Forelimb muscle (tissue), 1 donor: ENCODE measurements at places on chromosomes 16 and 17.
A peak's percentile ranks its signal among the peaks of the same experiment; 100 is the strongest.

GRCh38 chr17:32567511-32567910 lies 80.7 kb downstream of the CDK5R1 start:
- no peak for DNase-seq

DNA sequence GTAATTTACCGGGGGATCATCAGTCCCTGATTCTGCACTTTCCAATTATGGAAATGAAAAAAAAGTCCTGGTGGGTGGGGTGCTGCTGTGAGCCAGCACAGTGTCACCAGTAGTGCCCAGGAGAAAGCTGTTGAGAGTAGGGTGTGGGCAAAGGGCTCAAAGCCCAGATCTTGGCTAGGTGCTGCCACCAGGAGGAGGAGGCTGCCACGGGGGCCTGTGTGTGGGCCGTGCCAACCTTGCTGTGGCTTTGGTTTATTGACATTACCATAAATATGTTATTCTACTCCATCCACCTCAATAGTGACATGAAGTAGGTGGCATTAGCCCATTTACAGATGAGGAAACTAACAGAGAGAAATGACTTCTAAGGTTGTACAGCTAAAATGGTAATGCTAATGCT lies 6.7 kb upstream of the PRPSAP2 start:
- no peak for DNase-seq

- DNase-seq, result peak; percentile 57
Measured at GRCh38 chr17:3845621-3846436, at the start of gene NCBP3. Gene NCBP3, minus strand, starts transcription at chr17:3846246. Its CDS starts 23 bp downstream, at chr17:3846223.

DNA sequence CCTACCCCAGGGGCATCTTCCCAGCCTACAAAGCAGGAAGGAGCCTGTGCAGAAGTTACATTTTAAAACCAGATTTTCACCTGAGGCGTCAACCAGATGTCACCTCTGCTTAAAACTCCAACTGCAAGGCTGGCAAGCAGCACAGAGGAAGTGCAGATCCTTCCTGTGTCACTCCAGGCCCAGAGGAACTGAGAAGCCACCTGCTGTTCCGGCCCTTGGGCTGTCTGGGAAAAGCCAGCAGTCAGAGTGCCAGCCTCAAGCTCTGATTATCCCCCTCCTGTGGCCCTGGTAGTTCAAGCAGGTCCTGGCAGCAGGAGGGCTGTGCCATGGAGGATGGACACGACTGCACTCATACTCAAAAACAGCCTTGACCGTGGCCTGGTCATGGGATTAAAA lies 10.2 kb downstream of the POLR2C start:
- no peak for DNase-seq

- DNase-seq, result no peak
Measured at GRCh38 chr17:39737760-39738567, at the start of gene GRB7. Gene GRB7, plus strand, starts transcription at chr17:39737938. Its CDS starts 4,364 bp downstream, at chr17:39742302.

GRCh38 chr17:55377671-55378275 lies 43.9 kb downstream of the MMD start:
- no peak for DNase-seq

- DNase-seq, result peak; percentile 31
Measured at GRCh38 chr17:47279062-47279801, 25.6 kb downstream of the ITGB3 start.

DNA sequence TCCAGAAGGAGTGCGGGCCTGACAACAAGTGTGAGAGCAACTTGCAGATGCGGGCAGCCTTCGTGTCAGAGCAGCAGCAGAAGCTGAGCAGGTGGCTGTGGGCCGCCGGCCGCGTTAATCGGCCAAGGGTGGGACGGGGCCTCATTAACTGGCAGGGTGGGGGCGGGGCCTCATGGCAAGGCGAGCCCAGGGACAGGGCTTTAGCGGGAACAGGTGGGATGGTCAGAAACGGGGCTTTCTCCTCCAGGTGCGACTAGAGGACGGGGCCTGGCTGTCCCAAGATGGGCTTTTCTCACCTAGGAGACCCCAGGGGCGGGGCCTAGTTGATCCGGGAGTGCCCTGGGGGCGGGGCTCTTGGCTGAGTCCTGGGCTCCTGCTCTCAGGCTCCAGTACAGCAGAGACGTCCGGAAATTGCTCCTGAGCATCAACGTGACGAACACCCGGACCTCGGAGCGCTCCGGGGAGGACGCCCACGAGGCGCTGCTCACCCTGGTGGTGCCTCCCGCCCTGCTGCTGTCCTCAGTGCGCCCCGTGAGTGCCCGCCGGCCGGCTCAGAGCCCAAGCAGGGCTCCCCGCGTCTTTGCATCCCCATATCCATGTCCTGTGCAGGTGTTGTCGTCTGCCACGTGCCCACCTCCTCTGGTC lies 18.4 kb upstream of the PDK2 start:
- DNase-seq, result no peak

DNA sequence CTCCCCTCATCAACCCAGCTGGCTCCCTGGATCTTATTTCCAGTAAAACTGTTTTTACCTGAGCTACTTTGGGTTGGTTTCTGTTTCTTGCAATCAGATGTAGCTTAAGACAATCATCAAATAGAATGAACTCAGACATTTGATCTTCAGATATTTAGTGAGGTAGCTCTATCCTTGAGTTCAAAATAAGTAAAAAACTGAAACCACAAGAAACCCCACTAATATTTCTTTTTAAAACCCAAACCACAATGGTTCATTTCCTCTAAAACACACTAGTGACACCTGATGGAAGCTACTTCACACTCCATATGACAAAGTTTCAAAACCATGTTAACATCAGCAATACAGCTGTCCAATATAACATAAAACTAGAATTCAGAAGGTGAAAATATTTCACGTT lies 37.8 kb downstream of the CACNG1 start:
- DNase-seq, result no peak

GRCh38 chr16:71406724-71407123 lies 35.1 kb downstream of the TLE7 start:
- no peak for DNase-seq

DNA sequence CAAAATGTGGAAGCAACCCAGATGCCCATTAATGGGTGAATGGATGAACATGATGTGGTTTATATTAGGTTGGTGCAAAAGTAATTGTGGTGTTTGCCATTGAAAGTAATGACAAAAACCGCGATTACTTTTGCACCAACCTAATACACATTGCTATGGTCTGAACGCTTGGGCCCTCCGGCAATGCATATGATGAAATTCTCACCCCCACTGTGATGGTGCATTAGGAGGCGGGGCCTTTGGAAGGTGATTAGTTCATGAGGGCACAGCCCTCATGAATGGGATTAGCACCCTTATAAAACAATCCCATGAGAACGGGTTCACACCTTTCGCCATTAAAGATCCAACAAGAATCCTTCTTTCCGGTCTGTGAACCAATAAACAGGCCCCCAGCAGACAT lies 25.3 kb upstream of the PRM1 start:
- no peak for DNase-seq

GRCh38 chr17:76735586-76736348 lies 1.4 kb downstream of the SRSF2 start:
- DNase-seq, result no peak

GRCh38 chr16:87163637-87164036 lies 153.6 kb downstream of the C16orf95 start:
- DNase-seq, result no peak

GRCh38 chr16:3063625-3064386 lies 1.6 kb upstream of the IL32 start:
- DNase-seq, result no peak

- DNase-seq, result no peak
Measured at GRCh38 chr17:62112229-62112628, 47.2 kb upstream of the MED13 start.

GRCh38 chr17:73291260-73291801 lies 20.5 kb downstream of the CDC42EP4 start:
- no peak for DNase-seq

DNA sequence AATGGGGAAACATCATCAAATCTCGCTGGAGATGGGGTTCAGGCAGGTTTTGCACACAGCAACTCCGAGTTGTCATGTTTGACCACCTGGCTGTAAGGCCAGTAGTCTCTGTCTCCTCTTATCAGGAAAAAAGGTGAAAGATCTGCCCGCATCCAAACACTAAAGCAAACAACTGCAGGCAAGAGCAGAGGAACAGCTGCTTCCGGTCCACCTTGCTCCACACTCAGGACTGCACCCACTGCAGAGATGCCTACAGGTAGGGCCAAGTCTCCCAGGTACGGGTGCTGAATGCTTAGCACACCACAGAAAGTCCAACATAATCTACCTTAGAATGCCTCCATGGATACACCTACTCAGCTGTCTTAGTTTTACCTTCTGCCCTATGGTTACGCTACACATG lies 7.3 kb downstream of the TEX2 start:
- no peak for DNase-seq

GRCh38 chr16:55915096-55915827 lies 40.1 kb upstream of the CES5A start:
- DNase-seq, result no peak

DNA sequence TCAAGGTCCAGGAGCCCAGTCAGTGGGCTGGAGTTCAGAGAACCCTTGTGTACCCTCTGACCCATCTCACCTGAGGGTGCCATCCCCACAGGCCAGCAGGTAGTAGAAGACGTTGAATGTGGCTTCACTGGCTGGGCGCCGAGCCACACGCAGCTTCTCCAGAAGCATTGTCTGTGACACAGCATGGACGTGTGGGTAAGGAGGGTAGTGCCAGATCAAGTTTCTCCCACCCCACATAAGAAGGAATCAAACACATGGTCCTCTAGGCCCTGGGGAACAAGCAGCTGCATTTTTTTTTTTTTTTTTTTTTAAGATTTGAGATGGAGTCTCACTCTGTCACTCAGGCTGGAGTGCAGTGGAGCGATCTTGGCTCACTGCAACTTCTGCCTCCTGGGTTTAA lies 60.9 kb downstream of the MYO18A start:
- DNase-seq, result no peak

GRCh38 chr17:81229666-81229920 lies 6.8 kb upstream of the CEP131 start:
- no peak for DNase-seq

DNA sequence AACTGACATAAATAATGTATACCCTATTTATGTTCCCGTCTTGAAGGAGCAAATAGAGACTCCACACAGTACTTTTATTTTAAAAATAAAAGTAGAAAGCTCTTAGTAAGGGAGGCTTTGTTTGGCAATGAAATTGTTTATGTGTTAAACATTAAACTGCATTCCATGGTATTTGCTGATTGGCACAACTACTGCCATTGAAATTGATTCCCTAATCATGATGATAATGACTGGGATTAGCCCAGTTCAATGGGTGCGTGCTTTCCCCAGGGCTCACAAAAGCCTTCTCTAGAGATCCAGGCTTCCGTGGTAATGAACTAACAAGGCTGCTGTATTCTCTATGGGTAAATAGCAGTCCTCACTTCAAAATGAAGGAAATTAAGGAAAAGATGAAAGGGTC lies 67.5 kb downstream of the GPRC5B start:
- DNase-seq, result no peak

- no peak for DNase-seq
Measured at GRCh38 chr16:66427036-66427860, at the start of gene BEAN1. Gene BEAN1, plus strand, starts transcription at chr16:66427295. Its CDS starts 10,382 bp downstream, at chr16:66437677.

- DNase-seq, result no peak
Measured at GRCh38 chr17:80110927-80111701, 9.7 kb downstream of the GAA start.

- DNase-seq, result no peak
Measured at GRCh38 chr17:75820094-75821080, 23.8 kb downstream of the UNC13D start.

DNA sequence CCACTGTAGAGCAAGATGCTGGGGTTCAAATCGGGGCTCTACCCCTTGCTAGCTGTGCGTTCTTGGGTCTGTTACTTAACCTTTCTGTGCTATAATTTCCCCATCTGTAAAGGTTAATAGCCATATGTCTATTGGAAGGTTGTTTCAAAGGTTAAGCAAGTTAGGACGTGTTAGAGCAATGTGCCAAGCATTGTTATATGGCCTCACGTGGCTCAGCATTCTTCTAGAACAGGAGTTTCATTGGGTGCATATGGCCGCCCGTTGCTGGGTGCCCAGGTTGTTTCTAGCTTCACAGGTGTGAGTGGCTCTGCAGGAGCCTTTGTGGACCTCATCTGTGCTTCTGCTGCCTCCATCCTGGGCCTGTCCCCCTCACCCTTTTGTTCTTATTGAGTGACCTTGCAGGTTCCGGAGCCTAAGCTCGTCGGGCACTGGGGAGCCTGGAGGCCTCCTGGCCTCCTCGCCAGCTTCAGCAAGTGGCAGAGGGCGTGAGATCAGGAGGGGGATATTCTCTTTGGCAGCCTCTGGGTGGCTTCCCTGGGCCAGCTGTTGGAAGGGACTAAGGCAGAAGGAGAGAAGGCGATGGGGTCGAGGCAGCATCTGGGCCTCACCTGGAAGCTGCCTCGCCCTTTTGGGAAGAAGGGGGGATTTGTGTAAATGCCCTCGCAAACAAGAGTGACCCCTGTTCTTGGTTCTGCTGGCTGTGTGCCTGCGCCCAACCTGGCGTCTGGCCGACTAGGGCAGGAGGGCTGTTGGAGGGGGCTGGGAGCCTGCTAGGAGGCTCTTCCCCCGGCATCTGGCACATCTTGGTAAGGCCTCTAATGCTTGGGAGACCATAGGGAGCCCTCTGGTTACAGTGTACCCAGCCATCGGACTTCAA lies 80.2 kb upstream of the CIBAR2 start:
- DNase-seq, result no peak

DNA sequence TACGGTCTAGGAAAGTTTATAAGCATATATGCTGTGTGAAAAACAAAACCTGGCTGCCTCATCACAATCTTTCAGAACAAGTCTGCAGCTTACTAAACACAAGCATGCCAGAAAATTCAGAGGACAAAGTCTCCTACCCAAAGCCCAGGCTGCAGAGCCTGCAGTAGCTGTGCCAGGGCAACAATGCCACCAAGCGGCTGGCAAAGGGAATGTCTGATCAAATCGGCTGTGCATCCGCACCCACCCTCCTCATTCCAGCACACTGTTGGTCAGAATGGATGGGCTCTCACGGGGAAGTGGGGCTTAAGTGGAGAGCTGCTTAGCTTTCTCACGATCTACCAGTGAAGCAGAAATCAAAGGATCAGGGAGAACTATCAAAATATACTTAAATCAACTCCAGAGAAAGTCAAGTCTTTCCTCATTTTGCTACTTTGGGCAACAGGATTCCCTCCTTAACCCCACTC lies 73.5 kb downstream of the CYTH1 start:
- peak; percentile 47 for DNase-seq

DNA sequence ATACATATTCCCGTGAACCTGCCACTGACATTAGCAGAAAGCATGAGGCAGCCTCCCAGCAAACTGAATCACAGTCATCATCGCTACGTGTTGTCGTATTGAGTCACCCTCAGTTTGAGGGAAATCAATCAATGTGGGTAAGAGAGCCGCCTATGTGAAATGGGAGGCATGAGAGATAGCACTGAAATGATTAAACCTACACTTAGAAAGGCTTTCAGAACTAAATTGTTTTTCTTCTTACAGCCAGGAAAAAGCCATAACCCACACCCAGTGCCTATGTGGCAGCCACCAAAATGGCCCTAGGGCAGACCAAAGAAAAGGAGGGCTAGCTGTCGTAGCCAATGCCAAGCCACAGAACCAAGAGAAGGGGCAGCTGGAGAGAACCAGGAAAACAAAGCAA lies 90.5 kb downstream of the ADAMTS18 start:
- no peak for DNase-seq

- no peak for DNase-seq
Measured at GRCh38 chr16:66013486-66013885, 353.0 kb upstream of the CDH5 start.
